Activated CD8-positive, alpha-beta memory T cell treated with anti-CD3 and anti-CD28 coated beads for 1 hour (primary cell): ENCODE measurements at places on chromosomes 2 and 18.

DNA sequence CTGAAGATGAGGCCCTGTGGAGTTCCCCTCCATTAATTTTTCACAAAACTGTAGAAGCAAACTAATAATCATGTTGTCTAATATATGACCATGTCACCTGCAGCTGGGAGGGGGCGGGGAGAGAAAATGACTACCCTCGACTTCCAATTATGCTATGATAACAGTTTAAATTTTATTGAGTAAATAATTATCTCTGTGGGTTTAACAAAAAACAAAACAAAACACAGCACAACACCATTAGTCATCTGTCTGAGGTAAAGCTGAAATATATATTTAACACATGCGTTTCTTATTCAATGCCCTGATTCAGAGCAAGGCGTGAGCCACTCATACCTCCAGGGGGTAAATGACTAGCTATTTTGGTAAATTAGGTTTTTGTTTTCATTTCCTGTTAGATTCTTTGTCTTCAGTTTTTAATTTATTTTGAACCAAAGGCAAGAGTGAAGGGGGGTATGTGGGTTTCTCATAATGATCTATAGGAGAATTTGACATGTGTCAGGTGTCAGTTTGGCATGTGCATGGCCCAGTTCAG lies 77.4 kb upstream of the ZCCHC2 start:
- DNase-seq, result no peak

GRCh38 chr18:77115192-77115953 lies 17.2 kb downstream of the MBP start:
- no peak for DNase-seq

- no peak for DNase-seq
Measured at GRCh38 chr18:46429649-46430224, 227.3 kb downstream of the LOXHD1 start.

GRCh38 chr2:128234613-128235012 lies 84.1 kb downstream of the HS6ST1 start:
- no peak for DNase-seq

DNA sequence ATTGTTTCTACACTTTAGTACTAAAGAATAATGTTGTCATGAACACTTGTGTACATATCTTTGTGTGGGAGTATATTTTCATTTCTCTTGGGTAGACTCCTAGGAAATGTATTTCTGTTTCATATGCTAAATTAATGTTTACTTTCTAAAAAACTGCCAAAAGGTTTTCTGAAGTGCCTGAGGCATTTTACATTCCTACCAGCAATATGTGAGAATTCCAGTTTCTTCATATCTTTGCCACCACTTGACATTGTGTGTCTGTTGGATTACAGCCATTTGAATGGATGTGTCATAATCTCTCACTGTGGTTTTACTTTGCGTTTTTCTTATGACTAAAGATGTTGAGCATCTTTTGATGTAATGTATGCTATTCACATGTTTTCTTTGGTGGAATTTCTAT lies 428.2 kb upstream of the KCNH7 start:
- DNase-seq, result no peak

DNA sequence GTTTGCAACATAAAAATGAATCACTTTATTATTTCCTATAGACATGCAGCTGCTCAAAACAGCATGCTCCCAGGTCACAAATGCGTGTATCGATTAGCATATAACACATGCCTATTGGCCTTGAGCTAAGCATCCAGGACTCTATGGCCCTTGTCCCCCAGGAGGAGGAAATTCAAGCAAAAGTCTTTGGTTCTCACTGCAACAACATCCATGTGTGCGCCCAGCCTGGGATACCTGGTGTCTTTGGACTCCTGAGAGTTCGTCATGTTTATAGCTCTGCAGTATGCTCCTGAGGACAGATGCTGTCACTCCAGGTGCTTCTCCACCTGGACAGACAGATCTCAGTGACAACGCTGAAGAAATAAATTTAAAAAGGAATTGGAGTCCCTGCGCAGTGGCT lies 284.6 kb downstream of the PHLPP1 start:
- DNase-seq, result no peak

GRCh38 chr18:63897072-63897471 lies 9.6 kb downstream of the SERPINB2 start:
- no peak for DNase-seq

DNA sequence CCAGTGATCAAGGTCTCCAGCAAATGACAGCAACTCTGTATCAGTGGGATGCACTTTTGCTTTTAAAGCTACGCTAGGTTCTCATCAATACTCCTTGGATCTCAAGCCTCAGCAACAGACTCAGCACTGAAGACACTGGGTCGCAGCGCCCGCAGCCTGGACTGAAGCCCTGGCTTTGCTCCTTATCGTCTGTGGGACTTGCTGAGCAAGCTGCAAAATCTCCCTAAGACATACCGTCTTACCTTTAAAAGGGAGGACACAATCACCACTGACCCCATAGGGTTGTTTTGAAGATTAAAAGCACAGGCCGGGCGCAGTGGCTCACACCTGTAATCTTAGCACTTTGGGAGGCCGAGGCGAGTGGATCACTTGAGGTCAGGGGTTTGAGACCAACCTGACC lies 8.1 kb downstream of the CYB5A start:
- DNase-seq, result no peak

DNA sequence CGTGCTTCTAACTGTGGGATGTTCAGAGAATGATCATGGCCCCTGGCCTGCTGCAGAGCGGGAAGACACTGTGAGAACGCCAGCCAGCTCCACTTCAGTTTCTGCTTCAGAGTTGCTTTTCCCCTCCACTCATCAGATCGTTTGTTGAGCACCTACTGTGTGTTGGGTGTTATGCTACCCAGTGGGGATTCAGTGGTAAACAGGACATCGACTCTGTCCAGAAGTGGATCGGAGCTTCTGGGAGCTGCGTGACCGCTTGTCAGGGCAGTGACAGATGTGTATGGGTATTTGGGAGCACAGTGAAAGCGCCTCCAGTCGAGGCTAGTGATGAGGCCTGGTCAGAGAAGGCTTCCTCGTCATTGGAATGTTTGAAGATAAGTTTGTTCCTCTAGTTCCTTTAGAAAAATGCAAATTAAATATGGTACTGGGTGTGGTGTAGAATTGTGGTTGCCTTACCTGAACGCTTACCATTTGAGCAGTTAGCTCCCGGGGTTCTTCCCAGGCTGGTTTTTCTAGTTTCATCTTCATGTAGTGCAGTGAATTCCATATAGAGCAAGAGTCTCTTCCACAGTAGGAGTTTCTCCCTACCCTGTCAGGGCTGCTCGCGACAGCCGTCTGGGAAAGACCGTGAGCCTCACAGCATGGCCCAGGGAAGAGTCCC lies 2.8 kb downstream of the RAB12 start:
- DNase-seq, result no peak

DNA sequence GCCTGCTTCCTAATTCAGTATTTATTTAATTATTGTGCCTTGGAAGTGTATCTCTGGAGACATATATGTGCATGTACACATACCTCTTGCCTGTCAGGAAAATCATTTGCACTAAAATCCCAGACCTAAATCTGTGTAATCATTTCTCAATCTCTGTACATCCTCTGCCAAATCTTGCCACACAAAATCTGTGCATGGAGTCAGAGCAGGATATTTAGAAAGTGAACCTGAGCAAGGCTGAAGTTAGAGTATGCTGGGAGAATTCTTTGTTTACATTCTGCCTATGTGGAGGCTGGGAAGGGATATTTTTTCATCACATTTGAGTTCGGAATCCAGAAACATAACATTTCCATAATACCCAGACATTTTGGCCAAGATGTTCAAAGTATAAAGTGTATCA lies 9.3 kb downstream of the XRCC5 start:
- DNase-seq, result no peak

- no peak for DNase-seq
Measured at GRCh38 chr2:69171116-69171896, 158.3 kb downstream of the ANTXR1 start.

DNA sequence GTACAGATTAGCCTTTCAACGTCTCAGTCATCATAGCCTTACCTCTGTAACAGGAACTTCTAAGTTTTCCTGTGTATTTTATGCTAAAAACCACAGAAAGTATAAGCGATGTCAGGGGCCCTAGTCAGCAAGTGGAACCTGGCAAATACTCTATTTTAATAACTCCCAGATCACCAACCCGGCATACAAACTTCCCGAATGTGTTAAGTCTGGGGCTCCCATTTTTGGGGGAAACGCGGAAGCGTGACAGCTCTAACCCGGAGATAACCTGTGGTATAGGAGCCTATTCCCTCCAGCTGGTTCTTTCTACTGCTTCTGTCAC lies 574 bp downstream of the NIFK start:
- no peak for DNase-seq

DNA sequence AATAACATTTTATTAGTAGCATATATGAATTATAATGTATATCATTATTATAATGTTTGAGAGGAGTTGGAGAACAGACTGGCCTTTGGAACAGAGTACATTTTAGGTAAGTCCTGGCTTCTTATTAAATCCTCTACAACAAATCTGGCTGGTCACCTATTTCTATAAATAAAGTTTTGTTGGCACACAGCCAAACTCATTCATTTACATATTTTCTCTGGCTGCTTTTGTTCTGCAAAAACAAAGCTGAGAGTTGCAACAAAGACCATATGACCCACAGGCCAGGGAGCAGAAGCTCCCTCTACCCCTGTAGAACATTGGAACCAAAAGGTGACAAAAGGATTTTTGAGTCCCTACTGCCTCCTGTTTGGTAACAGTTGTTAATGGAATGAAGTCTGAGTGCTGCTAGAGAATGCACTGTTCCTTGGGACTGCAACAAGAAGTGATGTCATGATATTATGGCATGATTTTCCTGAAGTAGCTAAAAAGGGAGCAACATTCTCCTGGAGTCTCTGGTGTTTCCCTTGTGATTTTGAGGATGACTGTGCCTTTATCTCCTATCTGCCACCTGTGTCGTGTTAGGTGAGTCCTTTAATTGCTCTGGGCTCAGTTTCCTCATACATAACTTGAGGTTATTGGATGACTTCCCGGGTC lies 22.0 kb upstream of the SP9 start:
- no peak for DNase-seq

DNA sequence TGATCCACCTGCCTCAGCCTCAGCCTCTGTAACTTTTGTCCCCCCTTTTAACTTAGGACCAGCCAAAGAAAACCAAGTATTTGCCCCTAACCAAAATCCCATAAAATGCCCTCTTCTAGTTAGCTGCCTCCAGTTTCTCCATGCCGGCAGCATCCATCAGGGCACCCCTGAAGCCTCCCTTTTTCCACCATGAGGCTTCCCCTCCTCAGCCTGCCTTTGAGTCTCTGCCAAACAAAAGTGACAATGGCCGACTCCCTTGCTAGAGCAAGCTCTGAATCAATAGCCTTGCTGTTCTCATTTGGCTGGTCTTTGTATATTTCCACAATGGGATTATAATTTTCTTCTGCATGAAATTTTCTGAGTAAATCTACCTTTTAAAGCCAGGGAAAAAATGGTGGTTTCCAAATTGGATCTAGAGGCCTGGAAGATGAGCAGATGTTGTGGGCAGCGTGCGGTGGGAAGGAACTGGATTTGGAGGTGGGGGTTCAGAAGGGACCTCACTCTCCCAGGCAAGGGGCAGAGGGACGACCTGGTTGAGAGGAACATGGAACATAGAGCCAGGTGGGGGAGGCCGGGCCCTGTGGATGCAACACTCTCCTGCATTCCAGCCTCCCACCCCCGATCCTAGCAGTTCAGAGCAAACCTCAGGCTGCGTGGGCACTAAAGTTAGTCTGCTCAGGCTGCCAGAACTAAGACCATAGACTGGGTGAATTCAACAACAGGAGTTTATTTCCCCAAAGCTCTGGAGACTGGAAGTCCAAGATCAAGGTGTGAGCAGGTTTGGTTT lies 80.6 kb downstream of the HS6ST1 start:
- DNase-seq, result no peak
